ENCODE measurements at places on chromosomes 7 and 10.

- DNase-seq: no peak
Measured at GRCh38 chr7:130598056-130598455, 70.5 kb downstream of the COPG2 start.

DNA sequence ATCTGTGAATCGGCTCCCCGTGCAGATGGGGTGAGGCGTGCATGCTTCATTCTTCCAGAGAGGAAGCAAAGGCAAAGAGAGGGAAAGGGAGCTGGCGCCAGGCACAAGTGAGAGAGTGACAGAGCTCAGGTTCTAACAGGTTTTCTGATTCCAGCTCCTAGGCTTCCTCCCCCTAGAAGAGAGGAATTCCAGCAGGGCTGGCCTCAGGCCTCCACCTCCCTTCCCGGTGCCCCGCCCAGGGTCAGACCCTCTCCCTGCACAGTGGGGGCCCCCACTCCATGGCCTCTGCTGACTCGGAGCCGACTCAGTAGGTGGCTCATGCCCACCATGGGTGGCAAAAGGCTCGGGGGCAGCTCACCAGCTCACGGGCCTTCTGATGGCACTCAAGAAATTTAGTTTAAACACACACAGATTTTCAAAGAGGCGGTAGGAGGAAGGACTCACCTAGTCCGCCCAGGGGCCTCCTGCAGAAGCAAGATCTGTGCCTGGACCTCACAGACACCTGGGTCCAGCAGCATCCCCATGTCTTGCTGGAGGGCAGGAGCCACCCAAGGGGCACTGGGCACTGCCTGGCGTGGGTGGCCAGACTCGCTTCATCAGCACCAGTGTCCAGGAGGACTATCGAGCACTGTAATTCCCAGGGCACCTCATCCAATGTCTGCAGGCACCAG is 183.5 kb downstream of the MAD1L1 start:
- no peak for DNase-seq

GRCh38 chr10:34377833-34378232 is 437.3 kb downstream of the PARD3 start:
- no peak for DNase-seq

- DNase-seq: peak; percentile 93
Measured at GRCh38 chr10:122879339-122880273, at the start of gene FAM24B. TSS of gene FAM24B (minus strand) at chr10:122879581. CDS start at chr10:122850515, 29,066 bp downstream.

- DNase-seq: no peak
Measured at GRCh38 chr7:122136639-122137245, 7.3 kb downstream of the AASS start.

- DNase-seq: no peak
Measured at GRCh38 chr10:114166043-114166442, 8.0 kb downstream of the CCDC186 start.

DNA sequence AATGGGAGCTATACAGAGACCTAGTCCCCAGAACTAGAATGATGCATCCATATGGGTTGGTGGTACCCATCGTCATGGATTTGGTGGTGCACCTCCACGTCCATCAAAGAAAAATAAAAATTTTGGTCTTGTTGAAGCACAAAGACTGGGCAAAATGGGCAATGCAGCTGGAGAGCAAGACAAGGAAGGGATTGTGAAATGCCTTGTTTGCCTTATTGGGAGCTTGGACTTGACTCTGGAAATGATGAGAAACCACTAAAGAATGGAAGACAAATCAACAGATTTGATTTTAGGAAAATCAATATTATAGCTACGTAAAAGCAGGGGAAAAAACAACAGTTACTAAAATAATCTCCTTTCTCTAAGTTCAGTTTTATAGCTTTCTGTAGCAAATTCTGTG is 150.9 kb downstream of the CPED1 start:
- no peak for DNase-seq

DNA sequence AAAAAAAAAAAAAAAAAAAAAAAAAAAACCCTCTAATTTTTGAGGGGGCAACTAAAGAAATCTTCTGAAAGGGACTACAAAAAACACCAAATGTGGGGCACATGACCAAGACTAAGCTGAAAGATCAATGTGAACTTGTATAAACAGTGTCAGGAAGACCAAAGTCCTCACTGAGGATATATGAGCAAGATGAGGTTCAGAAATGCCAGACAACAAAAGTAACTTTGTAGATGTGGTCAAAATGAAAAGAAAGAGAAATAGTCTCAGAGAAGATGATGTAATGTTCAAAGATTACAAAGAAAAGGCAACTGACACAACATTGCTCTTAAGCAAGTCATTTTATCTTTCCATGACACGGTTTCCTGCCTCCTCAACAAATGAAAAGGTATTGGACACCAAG is 48.7 kb upstream of the PTPRZ1 start:
- DNase-seq: no peak

- no peak for DNase-seq
Measured at GRCh38 chr10:112712536-112712935, 237.5 kb upstream of the TCF7L2 start.

GRCh38 chr7:13312307-13312706 is 624.9 kb downstream of the ARL4A start:
- peak; percentile 21 for DNase-seq

DNA sequence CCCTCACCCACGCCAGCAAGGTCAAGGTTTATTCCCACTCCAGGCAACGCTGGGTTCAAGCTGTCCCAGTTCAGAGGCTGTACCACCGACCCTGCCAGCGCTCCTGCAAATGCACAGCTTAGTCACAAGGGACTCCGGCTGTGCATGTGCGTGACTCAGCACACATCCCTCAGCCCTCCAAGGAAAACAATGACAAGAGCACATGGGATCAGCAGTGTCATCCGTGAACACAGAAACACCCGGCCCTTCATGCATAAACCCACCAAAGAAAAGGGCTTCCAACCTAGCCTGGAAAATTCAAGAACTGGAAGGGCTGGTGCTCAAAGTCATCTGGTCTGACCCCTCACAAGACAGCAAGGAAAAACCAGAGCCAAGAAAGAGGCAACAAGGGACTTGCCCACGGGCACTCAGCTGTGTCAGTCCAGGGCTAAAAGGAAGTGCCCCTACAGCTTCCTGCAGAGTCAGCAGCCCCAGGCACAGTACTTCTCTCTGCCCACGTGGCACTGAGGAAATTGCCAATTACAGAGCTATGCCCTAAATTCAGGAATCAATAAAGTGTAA is 106.1 kb downstream of the KCNMA1 start:
- peak; percentile 57 for DNase-seq

DNA sequence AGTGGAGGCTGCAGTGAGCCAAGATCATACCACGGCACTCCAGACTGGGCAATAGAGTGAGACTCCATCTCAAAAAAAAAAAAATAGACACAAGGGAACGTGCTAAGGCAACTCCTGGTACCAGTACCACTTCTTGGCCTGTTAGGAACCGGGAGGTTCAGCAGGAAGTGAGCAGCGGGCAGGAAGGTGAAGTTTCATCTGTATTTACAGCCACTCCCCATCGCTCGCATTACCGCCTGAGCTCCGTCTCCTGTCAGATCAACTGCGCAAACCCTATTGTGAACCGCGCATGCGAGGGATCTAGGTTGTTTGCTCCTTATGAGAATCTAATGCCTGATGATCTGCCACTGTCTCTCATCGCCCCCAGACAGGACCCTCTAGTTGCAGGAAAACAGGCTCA is 69.9 kb upstream of the FOXK1 start:
- no peak for DNase-seq

GRCh38 chr7:155000795-155001194 is 2.1 kb downstream of the PAXIP1 start:
- DNase-seq: no peak

GRCh38 chr10:112774798-112775197 is 175.2 kb upstream of the TCF7L2 start:
- no peak for DNase-seq

DNA sequence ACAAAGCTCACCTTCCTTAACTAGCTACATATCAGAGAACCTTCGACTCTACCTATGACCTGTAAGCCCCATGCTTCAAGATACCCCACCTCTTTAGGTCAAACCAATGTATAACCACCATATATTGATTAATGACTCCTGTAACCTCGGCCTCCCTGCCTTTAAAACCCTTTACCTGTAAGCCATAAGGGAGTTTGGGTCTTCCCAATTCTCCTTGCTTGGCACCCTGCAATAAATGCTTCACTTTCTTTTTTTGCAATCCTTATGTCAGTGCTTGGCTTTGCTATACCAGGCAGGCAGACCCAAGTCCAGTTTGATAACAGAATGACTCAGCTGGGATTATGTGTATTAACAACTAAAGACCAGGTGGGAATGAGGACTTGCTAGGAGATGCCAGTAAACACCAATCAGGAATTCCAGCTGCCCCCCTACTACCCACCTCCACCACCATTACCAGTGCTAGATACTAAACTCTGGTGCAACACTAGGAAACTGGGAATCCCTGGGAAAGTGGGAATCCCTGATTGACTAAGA is 22.0 kb upstream of the SLC35G1 start:
- DNase-seq: no peak

GRCh38 chr10:129662426-129662825 is 195.4 kb downstream of the MGMT start:
- no peak for DNase-seq

- DNase-seq: no peak
Measured at GRCh38 chr10:108629834-108630233, 1293.5 kb downstream of the XPNPEP1 start.

- peak; percentile 83 for DNase-seq
Measured at GRCh38 chr7:80641548-80641947, 3.1 kb downstream of the CD36 start.

GRCh38 chr10:69317175-69317604 is 38.9 kb downstream of the HK1 start:
- DNase-seq: no peak

- no peak for DNase-seq
Measured at GRCh38 chr7:14825912-14826311, 76.6 kb downstream of the DGKB start.
